ENCODE measurements at places on chromosomes 3 and 15.

- no peak for DNase-seq
These were observed 164.6 kb downstream of the GMNC start for GRCh38 chr3:190697901-190698300.

- DNase-seq: no peak
These were observed 14.1 kb downstream of the IL17RD start for GRCh38 chr3:57151021-57151449.

- no peak for DNase-seq
These were observed 457.5 kb upstream of the ALCAM start for GRCh38 chr3:104909198-104909597.

- DNase-seq: no peak
These were observed 116.7 kb downstream of the STAC start for GRCh38 chr3:36496684-36497633.

GRCh38 chr3:48929358-48930035 is 10.9 kb downstream of the ARIH2 start:
- no peak for DNase-seq

Data from hypothalamus (tissue), 51 donors.